ENCODE measurements at places on chromosomes 11 and 22. TPM values are rescaled to one million over a fixed set of nuclear protein-coding genes. Genes with fewer than 3 reads are reported as not detected.

KCNK4 gene
- total RNA-seq = 0.29 TPM

SORL1 gene
- total RNA-seq = 19.2 TPM

NXPE2 gene
- not detected for total RNA-seq

SNX32 gene
- total RNA-seq = 1.6 TPM

BARX2 gene
- 8.8 TPM for total RNA-seq

THAP7 gene
- total RNA-seq = 35.1 TPM

BRSK2 gene
- total RNA-seq = 0.36 TPM

RRAS2 gene
- 82.4 TPM for total RNA-seq

BATF2 gene
- total RNA-seq = not detected

THAP12 gene
- 81.2 TPM for total RNA-seq

IFTAP gene
- total RNA-seq = 0.99 TPM

RAG1 gene
- 0.70 TPM for total RNA-seq

ANGPTL5 gene
- total RNA-seq = not detected

RFPL3 gene
- total RNA-seq = not detected

MAJIN gene
- total RNA-seq = not detected

PDE3B gene
- 64.0 TPM for total RNA-seq

CLDN5 gene
- total RNA-seq = 0.47 TPM

CDC42BPG gene
- 0.29 TPM for total RNA-seq

GTPBP1 gene
- total RNA-seq = 102 TPM

KCNJ11 gene
- 1.6 TPM for total RNA-seq

CCDC15 gene
- total RNA-seq = 3.1 TPM

IL18BP gene
- 18.5 TPM for total RNA-seq

MTCH2 gene
- total RNA-seq = 118 TPM

KCNJ5 gene
- not detected for total RNA-seq

CTTN gene
- total RNA-seq = 53.7 TPM

USH1C gene
- not detected for total RNA-seq

EIF3D gene
- 323 TPM for total RNA-seq

MYRF gene
- total RNA-seq = 0.78 TPM

SYT7 gene
- 0.32 TPM for total RNA-seq

P2RY6 gene
- total RNA-seq = not detected

NRXN2 gene
- 0.23 TPM for total RNA-seq

ROM1 gene
- total RNA-seq = 3.2 TPM

INTS4 gene
- 58.2 TPM for total RNA-seq

GSTT2 gene
- total RNA-seq = not detected

MICAL2 gene
- 619 TPM for total RNA-seq

CRYBB2 gene
- not detected for total RNA-seq

MMP12 gene
- not detected for total RNA-seq

MAFF gene
- 12.5 TPM for total RNA-seq

GGTLC3 gene
- total RNA-seq = not detected

APBB1 gene
- 16.8 TPM for total RNA-seq

CATSPER1 gene
- total RNA-seq = 0.76 TPM

CARD18 gene
- not detected for total RNA-seq

HIC2 gene
- total RNA-seq = 5.7 TPM

CRYBB3 gene
- total RNA-seq = not detected

SULT4A1 gene
- not detected for total RNA-seq

C11orf87 gene
- not detected for total RNA-seq

C22orf42 gene
- not detected for total RNA-seq

OR2AT4 gene
- total RNA-seq = not detected

NKAPD1 gene
- 33.0 TPM for total RNA-seq

SAA2 gene
- total RNA-seq = not detected

CD3D gene
- 491 TPM for total RNA-seq

KDM4D gene
- 1.1 TPM for total RNA-seq

Data from activated T-helper 1 cell treated with anti-CD3 and anti-CD28 coated beads, Interleukin-12 subunit alpha, Interleukin-12 subunit beta, Interleukin-2, Interleukin-4 antibody, amounts not matched to agents 30 ng/mL and 10 ng/mL and 1 ng/mL, durations not matched to agents 14 hours and 24 hours and 36 hours (primary cell).